ENCODE measurements at places on chromosomes 7 and 10. TPM values are rescaled to one million over a fixed set of nuclear protein-coding genes. Genes with fewer than 3 reads are reported as not detected.

Gene FAM241B
- not detected for total RNA-seq

DNA sequence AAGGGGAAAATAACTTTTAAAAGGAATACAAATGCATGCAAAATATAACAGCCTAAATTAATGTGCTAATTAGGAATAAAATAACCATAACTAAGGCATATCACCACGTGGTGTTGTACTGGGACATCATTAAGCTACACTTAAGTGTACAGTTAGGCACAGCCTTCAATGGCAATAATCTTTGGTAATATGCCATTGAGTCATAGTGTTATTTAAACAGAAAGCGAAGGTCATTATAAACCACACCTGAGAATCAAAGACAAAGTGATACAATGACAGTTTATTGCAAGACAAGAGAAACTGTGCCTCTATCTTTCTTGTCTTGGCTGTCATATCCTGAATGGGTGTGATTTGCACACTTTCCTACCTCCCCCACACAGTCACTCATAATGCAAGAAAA, 30.5 kb upstream of the AUTS2 start:
- DNase-seq = no peak

GRCh38 chr10:1196656-1197055, 140.5 kb downstream of the WDR37 start:
- DNase-seq = no peak

DNA sequence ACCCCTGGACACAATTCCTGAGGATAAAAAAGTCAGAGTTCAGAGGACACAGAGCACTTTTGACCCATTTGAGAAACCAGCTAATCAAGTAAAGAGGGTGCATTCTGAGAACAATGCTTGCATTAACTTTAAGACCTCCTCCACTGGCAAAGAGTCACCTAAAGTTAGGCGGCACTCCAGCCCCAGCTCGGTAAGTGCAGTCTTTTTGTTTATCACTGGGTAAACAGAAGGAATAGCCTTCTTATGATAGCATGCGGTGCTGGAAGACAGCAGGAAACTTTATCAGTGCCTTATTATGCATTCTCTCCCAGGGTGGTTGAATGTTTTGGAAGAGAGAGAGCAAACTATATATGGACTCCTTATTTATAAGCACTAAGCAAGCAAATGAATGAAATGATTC, 130.5 kb downstream of the CDK14 start:
- no peak for DNase-seq
